ENCODE measurements at places on chromosomes 3 and 15. TPM values are rescaled to one million over a fixed set of nuclear protein-coding genes. Genes with fewer than 3 reads are reported as not detected.

Gene CADM2
- not detected for total RNA-seq

Gene MB21D2
- total RNA-seq, result 6.5 TPM

GRCh38 chr3:45985532-45986302, 9.9 kb downstream of the FYCO1 start:
- no peak overlapping the region for H3K27ac ChIP-seq
- H3K36me3 ChIP-seq, result peaks cover 42% of the 10 kb centered on the region

DNA sequence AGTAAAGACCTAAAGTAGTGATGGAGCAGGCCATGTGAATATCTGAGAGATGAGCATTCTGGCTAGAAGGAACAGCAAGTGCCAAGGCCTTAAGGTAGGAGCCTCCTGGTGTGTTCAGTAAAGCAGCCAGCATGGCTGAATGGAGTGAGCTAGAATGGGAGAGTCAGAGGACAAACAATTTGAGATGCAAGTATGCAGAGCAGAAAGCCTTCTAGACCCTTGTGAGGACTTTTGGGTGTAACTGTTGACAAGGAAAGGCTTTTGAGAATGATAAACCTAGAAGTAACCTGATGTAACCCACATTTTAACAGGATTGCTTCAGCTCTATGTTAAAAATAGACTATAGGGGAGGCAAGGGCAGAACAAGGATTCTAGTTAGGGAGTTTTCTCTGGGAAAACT, 14.8 kb upstream of the RNF7 start:
- peaks cover 4% of the 10 kb centered on the region for H3K27me3 ChIP-seq
- H3K27ac ChIP-seq, result no peak overlapping the region
- DNase-seq, result no peak
- H3K4me3 ChIP-seq, result no peak overlapping the region

- H3K27ac ChIP-seq, result no peak overlapping the region
- peaks cover 2% of the 10 kb centered on the region for H3K36me3 ChIP-seq
- no peak overlapping the region for H3K4me3 ChIP-seq
- no peak for DNase-seq
- H3K27me3 ChIP-seq, result peaks cover 17% of the 10 kb centered on the region
- H3K4me1 ChIP-seq, result peaks cover 11% of the 10 kb centered on the region
Measured at GRCh38 chr3:174444391-174444790, 414.7 kb upstream of the NAALADL2 start.

DNA sequence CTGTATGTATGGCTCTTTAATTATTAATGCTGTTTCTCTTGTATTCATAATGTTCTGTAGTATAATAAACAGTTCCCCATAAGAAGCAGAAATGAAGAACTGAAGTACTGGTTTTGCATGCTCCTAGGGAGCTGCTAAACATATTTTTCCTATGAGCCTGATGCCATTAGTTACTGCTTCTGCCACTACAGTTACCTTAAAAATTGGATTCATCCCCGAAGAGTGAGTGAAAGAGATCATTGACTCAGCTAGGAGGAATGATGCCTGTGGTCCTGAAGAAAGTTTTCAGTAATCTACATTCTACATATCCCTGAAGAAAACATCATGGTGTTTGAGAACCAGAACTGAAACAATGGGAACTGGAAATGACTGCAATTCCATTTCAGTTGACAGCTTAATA, 37.1 kb upstream of the ST3GAL6 start:
- no peaks in the 10 kb centered on the region for H3K36me3 ChIP-seq
- peaks cover 32% of the 10 kb centered on the region for H3K27me3 ChIP-seq
- no peaks in the 10 kb centered on the region for H3K4me1 ChIP-seq
- no peak overlapping the region for H3K4me3 ChIP-seq
